ENCODE measurements at places on chromosomes 5 and 9. TPM values are rescaled to one million over a fixed set of nuclear protein-coding genes. Genes with fewer than 3 reads are reported as not detected.
A peak's percentile ranks its signal among the peaks of the same experiment; 100 is the strongest.

FAM163B gene
- not detected for polyA plus RNA-seq

PRRX2 gene
- 35.5 TPM for polyA plus RNA-seq

IFNA2 gene
- polyA plus RNA-seq = not detected

ZNF883 gene
- polyA plus RNA-seq = 0.51 TPM

IFNA13 gene
- not detected for polyA plus RNA-seq

C1QTNF2 gene
- polyA plus RNA-seq = 1.2 TPM

CCDC192 gene
- polyA plus RNA-seq = not detected

PHYHD1 gene
- 10.0 TPM for polyA plus RNA-seq

WHRN gene
- 2.8 TPM for polyA plus RNA-seq

LURAP1L gene
- polyA plus RNA-seq = 10.6 TPM

AMACR gene
- polyA plus RNA-seq = 8.2 TPM

PCDHB7 gene
- polyA plus RNA-seq = 0.38 TPM

GHR gene
- 0.36 TPM for polyA plus RNA-seq

SMIM3 gene
- polyA plus RNA-seq = 53.4 TPM

BNC2 gene
- 15.5 TPM for polyA plus RNA-seq

TTC1 gene
- 36.0 TPM for polyA plus RNA-seq

GRCh38 chr5:93886917-93887361 is 145.5 kb upstream of the POU5F2 start:
- DNase-seq = peak; percentile 21

GRCh38 chr5:139027150-139027549 is 152.0 kb upstream of the LRRTM2 start:
- DNase-seq = no peak

DNA sequence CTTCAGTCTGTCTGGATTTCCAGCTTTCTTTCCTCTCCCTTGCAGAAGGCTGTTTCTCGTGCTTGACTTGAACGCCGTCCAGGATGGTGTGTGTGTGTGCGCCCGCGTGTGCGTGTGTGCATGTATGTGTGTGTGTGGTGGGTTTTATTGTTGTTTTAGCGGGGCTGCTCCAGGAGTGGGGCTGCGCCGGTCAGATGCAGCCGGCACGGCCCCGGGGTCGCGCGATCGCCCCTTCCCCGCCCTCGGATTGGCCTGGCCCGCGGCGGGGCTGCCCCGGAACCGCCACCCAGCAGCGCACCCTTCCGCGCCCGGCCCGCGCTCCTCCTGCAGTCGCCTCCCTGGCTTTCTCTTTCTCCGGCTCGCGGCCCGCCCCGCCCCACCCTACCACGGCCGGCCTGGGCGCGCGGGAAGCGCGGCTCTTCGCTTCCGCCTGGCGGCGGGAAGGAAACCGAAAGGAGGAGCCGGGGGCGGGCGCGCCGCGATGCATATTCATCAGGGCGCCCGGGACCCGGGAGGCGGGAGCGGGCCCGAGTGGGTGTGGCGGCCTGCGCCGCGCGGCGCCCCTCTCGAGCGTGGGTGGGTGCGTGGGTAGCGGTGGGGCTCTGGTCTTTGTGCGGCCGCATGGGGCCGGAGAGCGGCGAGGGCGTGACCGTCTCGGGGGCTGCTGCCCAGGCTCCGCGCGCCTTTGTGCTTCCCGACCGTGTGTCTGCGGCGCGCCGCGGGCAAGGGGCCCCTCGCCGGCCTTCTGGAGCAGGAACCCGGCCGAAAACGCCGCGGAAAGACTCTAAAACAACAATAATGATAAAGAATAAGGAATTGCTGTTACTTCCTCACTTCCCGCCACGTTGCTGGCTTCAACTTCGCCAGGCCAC is 8.5 kb upstream of the NFIB start:
- DNase-seq = peak; percentile 76

- no peak for DNase-seq
These were observed 360.6 kb upstream of the PRR16 start for GRCh38 chr5:120103495-120103894.

DNA sequence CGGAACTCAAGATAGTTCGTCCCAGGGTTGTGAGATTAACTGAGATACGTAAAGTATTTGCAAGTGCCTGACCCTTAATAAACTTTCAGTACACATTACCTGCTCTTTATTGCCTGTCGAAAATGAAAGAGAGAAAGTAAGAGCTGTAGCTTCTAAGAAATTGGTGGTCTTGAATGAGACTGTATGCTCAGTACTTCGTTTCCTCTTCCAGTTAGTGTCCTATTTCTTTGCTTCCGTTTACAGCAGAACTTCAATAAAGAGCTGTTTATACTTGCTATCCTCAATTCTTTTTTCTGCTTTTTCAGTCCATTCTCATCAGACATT is 534 bp downstream of the SRFBP1 start:
- DNase-seq = no peak

- DNase-seq = no peak
These were observed 218.1 kb downstream of the AUH start for GRCh38 chr9:91143642-91144041.

DNA sequence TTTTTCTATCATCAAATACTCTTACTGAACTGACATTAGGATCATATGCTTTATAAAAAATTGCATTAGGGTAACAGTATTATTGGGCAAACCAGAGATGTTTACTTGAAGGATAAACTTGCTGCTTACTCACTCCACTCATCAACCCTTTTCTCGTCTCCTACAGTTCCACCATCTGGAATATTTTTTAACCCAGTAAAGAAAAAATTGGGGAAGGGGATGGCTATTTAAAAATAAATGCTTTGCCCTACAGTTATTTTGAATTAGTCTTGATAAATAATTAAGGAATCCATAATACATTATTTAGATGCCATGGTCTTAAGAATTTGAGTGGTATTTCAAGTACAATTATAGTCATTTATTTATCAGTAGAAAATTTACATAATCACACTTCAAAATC is 225.8 kb downstream of the MEF2C start:
- DNase-seq = no peak

DNA sequence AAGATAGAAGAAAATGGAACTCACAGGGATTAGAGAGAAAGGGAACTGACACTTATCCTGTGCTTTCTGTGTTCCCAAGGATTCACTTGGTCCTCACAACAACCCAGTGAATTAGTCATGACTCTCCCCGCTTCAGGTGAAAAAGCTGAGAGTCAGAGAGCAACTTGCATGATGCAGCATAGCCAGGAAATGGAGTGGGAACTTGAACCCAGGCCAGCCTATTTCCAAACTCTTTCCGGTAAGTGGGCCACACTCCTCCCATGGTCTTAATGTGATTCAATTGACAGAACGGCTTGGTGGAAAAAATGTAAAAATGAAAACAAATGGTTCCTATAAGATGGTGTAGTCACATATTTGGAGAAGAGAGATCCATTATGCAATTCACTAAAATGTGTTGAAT is 45.9 kb upstream of the CEMIP2 start:
- DNase-seq = no peak

- DNase-seq = no peak
These were observed 182.5 kb downstream of the MED10 start for GRCh38 chr5:6195711-6196358.

- DNase-seq = no peak
These were observed 627.7 kb upstream of the KLF4 start for GRCh38 chr9:108117306-108117705.

DNA sequence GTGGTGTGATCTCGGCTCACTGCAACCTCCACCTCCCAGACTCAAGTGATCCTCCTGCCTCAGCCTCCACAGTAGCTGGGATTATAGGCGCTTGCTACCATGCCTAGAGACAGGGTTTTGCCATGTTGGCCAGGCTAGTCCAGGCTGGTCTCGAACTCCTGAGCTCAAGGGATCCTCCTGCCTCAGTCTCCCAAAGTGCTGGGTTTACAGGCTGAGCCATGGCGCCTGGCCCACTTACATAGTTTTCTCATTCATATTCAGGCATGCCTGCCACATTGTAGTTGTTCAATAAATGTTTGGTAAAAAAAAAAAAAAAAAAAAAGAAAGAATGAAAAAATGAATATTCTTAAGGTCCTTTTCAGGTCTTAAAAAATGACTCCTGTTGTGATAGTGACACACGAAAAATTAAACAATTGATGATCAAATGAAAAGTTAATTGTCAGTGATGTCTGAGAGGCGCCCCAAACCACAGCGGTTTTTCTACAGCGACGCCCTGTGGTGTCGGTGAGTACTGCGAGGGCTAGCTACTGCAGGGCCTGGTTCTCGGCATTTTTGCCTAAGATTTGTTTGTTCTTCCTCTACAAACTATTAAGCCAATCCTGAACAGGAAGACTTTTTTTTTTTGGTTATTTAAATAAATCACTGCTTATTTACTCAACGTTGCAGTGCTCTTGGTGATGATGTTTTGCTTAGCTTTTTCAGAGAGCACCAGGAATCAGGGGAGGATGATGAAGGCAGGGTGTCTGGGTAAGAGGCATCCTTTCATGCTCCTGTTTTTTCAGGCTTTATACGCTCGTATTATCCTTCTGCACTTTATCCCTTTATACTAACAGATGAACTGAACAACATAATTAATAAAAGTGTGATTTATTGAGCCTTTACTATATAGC is 67.0 kb upstream of the DPYSL3 start:
- peak; percentile 29 for DNase-seq

GRCh38 chr5:165163861-165164260 is 1658.4 kb downstream of the MAT2B start:
- DNase-seq = no peak

DNA sequence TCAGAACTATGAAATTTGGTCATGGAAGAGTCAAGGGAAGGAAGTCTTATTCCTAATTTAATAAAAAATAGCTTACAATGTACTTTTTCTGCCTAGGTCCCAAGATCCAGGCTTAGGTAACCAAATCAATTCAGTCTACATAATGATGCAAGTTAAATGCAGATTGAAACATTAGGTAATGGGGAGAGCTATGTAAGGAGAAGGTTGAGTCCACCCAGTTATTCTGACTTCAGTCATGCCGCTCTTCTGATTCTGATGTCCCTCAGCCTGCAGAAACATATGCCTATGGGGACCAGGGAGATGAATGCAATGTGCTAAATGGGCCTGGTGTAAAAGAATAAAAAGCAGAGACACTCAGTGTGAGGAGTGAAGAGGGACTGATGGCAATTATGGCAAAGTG is 63.9 kb downstream of the MAMDC2 start:
- no peak for DNase-seq

DNA sequence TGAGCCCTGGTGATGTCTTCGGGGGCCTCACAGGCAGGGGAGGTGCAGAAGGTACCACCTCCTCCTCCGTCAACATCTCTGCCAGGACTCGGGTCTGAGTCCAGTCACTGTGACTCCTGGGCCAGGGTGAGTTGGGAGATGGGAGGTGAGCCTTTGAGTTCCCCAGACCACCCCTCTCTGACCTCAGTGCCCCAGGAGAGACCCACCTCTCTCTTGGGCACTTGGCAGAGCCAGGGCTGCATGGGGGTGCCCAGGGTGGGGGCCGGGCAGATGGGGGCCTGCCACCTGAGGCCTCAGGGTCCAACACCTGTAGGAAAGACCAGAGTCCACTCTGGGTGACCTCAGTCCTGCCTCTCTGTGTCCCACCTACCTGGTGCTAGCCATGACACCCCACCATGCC is 6.8 kb downstream of the KIF12 start:
- no peak for DNase-seq

- DNase-seq = no peak
These were observed 10.8 kb upstream of the DDX41 start for GRCh38 chr5:177527595-177527994.

- DNase-seq = no peak
These were observed 134.0 kb upstream of the ADCY2 start for GRCh38 chr5:7261900-7262299.

Measured in IMR-90 (cell line).